ENCODE measurements at places on chromosomes 13 and 19. TPM values are rescaled to one million over a fixed set of nuclear protein-coding genes. Genes with fewer than 3 reads are reported as not detected.

Gene ZNF837
- polyA plus RNA-seq = 0.70 TPM

GRCh38 chr13:76336889-76337844 lies 549.0 kb downstream of the KCTD12 start:
- DNase-seq = no peak

DNA sequence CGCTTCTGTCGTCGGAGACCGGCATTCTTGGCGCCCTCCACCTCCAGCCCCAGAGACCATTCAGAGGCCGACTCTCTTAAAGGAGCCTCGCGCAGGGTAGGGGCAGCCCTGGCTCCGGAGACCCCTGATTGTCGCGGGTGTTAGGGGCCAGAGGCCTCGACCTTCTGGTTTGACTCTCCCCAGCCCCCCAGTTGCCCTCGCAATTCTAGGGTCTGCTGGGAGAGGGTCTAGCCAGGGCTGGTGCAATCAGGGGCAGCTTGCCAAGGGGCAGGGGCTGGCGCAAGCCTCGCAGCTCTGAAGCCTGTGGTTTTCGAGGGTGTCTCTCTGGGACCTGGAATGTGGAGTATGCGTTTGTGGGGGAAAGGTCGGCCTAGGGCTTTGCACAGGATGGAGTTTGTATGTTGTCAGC lies 1.6 kb upstream of the SLC7A10 start:
- no peak for DNase-seq

- DNase-seq = no peak
Measured at GRCh38 chr13:75222031-75222430, 259.9 kb downstream of the TBC1D4 start.

DNA sequence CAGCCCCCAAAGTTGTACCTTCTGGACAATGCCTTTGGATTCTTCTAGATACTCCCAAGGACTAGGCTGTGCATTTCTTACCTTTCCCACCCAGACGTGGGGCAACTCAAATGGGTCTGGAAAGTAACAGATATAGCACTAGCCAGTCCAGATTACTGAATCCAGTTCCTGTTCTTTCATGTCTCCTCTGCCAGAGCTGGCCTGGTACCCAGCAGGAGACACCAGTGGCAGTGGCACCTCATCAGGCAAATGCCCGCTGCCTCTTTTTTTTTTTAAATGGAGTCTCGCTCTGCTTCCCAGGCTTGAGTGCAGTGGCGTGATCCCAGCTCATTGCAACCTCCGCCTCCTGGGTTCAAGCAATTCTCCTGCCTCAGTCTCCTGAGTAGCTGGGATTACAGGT lies 43.2 kb downstream of the N4BP2L2 start:
- DNase-seq = no peak

GRCh38 chr19:16791942-16792341 lies 37.3 kb upstream of the SIN3B start:
- DNase-seq = no peak

Data from muscle of back (tissue), 13 donors.